ENCODE measurements at places on chromosomes 1 and 21.

GRCh38 chr1:35577071-35577998 is 4.2 kb downstream of the TFAP2E start:
- DNase-seq: no peak

DNA sequence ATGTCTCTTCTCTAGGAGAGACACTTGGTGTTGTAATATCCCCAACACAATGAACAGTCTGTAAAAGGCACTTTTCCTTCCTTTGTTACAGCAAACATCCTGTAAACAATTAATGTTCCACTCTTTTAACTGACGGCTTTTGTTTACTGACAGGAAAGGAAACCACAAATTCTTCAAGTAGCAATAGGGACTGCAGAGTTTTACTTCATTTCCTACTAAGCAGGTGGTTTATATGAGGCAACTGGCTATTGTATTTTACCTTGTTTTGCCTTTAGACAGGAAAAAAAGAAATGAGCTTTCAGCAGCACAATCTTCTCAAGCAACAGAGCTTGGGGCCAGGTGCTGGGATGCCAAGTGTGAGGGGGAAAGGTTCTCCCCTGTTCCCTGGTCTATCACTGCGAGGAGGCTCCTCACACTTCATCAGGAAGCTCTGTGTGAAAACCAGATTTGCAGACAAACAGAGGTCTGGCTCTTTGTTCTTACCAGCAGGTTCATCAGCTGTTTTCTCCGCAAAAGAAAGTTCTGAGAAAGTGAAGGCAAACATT is 51.2 kb downstream of the SIPA1L2 start:
- no peak for DNase-seq

GRCh38 chr1:109751531-109752260 is 10.9 kb upstream of the GSTM3 start:
- no peak for DNase-seq

- DNase-seq: no peak
These were observed 126.3 kb upstream of the CXADR start for GRCh38 chr21:17386498-17386897.

- no peak for DNase-seq
These were observed 3.8 kb upstream of the RWDD3 start for GRCh38 chr1:95230256-95230655.

All from amniotic stem cell (primary cell).